ENCODE measurements at places on chromosomes 12 and 14.
A peak's percentile ranks its signal among the peaks of the same experiment; 100 is the strongest.

- no peak for DNase-seq
Observed at GRCh38 chr12:115037830-115038229, 353.9 kb upstream of the TBX3 start.

- no peak for DNase-seq
Observed at GRCh38 chr12:124727264-124727800, 136.3 kb downstream of the SCARB1 start.

- DNase-seq: no peak
Observed at GRCh38 chr14:23284654-23285529, 1.0 kb downstream of the HOMEZ start.

- no peak for DNase-seq
Observed at GRCh38 chr12:132724506-132725241, 14.0 kb downstream of the PGAM5 start.

GRCh38 chr14:104800771-104801519 is at the start of gene ZBTB42:
Gene ZBTB42 (plus strand): TSS chr14:104801101. CDS start chr14:104801198, 97 bp downstream.
- peak; percentile 63 for DNase-seq

DNA sequence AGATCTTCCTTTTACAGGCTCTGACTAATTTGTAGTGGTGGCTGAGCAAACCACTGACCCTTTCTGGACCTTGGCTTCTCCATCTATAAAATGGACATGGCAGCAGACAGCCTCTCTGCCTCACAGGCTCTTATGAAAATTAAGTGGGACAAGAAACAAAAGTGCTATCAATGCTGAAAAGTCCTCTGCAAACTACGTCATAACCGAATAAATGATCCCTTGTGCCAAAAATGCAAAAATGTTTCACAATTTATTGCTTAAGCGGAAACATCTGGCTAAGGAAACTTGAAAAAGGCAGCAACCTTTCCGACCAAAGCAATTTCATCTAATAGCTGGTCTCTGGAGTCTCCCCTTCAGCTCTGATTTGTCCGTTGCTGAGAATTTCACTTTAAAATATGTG is 108.5 kb upstream of the PLXNC1 start:
- DNase-seq: no peak

GRCh38 chr12:122687086-122687485 is 16.1 kb downstream of the HCAR2 start:
- no peak for DNase-seq
